Lung microvascular endothelial cell (primary cell): ENCODE measurements at places on chromosomes 7 and 10. TPM values are rescaled to one million over a fixed set of nuclear protein-coding genes. Genes with fewer than 3 reads are reported as not detected.

DNA sequence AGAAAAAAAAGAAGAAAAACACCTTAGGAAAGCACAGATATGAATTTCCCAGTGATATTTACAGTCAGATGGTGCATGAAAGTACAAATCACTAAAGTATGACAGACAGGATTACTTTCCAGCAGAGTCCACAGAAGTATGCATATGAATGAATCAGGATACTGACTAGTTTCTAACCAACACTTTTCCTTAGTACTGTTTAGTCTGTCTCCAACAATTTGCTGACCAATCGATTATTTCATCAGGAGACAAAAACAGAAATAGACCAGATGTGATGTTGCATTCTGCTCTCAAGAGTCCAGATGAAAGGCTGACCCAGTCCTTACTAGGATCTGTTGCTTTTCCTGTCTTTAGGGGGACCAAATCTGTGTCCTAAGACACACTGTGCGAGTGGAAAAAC lies 14.6 kb downstream of the SLC35B4 start:
- DNase-seq = no peak

MRLN gene
- not detected in 2 replicates for total RNA-seq

OR2A42 gene
- not detected in 2 replicates for total RNA-seq

DNA sequence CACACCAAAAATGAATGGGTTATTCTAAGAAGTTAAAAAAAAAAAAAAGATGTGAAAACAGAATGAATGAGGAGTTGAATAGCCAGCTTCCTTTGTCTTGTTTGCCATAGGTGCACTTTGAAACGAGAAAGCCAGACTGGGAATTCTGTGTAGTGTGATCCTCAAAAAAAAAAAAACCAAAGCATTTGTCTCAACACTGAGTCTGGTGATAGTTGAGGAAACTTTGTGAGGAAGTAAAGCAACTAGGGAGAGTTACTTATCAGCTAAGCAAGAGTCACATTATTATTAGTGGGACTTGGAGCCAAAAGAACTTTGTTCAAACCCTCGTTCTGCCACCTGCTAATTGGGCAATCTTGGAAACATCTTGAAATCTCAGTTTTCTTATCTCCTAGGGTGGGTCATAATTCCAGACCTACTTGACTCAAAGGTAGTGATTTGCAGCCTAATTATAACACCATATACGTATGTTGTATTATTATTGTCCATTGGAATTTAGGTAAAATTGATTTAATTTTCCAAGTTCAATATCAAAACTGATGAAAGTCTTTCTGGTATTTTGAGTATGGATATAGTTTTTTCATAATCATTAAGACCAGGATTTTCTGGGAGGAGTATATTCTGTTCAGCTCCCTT lies 99.8 kb upstream of the GJD4 start:
- no peak for DNase-seq

- no peak for DNase-seq
Observed at GRCh38 chr10:69088471-69088769, 517 bp downstream of the SRGN start.
